ENCODE measurements at places on chromosomes 13 and 19.

GRCh38 chr19:2324220-2324948, 4.0 kb downstream of the LSM7 start:
- DNase-seq = no peak

DNA sequence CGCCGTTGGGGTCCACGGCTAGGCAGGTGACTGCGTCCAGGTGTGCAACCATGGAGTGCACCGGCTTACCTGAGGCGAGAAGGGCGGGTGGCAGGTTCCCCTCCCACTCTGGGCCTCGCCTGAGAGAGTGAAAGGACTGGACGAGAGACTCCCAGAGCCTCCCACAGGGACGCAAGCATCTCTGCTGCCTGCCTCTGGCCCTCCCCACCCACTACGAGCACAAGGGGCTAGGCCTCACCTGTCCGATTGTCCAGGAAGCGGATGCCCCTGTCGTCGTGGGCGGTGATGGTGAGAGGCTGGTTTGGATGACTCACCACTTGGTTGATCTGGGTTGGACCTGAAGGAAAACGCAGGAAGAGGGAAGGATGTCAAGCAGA, 5.1 kb upstream of the PRKD2 start:
- no peak for DNase-seq

GRCh38 chr13:23510544-23510916, 59.7 kb upstream of the TNFRSF19 start:
- no peak for DNase-seq

GRCh38 chr13:57634839-57635165, 3.3 kb downstream of the PCDH17 start:
- DNase-seq = no peak

GRCh38 chr19:18895038-18895823, 727 bp downstream of the CERS1 start:
- no peak for DNase-seq

DNA sequence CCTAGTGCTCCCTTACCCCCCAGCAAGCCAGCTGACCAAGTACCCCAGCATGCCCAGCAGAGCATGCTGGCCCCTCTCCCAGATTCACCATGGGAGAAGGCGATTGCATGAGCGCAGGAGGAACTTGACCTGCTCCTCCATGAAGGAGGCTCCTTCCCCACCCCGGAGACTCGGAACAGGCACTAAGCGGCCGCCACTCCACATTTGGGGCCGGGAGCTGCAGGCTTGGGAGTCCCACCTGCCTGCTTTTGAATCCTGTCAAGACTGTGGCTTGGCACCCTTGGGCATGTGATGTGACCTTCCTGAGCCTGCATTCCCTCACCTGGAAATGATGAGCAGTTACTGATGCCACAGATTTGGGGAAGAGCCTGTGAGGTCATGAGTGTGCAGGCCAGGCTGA, 12.7 kb upstream of the TIMM50 start:
- no peak for DNase-seq

DNA sequence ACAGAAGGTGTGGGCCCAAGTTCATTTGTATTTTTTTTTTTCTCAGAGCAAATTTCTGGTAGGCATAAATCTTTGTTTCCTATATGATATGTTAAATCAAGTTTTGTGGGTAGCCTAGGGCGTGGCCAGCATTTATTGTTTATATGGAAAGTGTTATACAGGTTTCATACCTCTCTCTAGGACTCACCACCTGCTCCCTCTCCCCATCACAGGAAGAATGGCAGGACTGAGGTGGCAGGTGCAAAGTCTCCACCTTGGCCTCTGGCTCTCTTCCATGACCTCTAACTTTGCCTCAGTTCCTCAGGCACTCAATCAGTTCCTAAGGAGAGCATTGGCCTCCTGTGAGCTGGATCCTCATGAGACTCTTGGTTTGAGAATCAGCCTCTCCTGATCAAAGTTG, 172.3 kb upstream of the TSC22D1 start:
- DNase-seq = no peak

- no peak for DNase-seq
Measured at GRCh38 chr13:93562676-93563075, 336.1 kb downstream of the GPC6 start.

DNA sequence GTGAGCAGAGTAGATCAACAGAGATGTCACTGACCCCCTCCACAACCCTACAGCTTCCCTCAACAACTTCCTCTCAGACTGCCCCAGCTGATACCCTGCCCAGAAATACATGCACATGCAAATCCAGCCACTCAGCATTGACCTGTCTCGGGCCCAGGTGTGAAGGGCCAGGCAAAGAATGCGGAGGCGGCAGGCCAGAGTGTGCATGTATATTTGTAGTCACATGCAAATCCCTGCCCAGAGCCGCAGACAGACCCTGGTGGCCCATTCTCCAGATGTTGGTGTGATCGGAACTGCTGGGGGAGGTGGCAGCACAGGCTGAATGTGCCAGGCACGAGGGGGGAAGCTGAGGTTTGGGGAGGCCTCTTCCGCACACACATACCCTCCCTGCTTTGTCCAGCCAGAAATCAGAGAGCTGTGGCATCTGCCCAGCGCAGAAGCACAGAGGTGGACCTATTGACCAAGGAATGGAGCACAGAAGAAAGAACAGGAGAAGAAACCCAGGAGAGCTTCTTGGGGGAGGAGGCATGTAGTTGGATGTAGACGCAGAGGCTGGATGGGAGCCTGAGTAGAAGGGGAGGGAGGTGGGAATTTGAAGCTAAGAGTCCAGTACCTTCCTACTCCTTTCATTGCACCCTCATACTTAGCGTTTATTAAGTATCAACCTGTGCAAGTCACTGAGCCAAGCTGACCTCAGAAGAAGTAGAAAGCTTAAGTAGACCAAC, 14.4 kb downstream of the MEF2B start:
- no peak for DNase-seq

DNA sequence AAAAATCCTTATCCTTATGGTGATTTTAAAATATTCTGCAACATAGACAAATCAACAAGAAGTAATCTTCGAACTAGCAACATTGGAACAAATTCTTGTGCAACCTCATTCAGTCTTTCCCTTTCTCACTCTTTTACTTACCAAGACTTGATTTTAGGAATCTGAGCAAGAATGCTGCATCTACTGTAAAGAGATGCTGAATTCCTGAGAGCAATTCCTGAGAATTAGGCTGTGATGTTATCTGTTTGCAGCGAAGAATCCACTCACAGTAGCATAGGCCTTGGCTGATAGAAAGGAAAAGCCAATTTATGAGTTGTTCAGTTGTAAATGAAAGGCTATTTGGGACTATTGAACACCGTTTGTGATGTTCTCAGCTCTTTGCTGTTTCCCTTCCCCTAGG, 144.3 kb downstream of the CRYL1 start:
- DNase-seq = no peak

DNA sequence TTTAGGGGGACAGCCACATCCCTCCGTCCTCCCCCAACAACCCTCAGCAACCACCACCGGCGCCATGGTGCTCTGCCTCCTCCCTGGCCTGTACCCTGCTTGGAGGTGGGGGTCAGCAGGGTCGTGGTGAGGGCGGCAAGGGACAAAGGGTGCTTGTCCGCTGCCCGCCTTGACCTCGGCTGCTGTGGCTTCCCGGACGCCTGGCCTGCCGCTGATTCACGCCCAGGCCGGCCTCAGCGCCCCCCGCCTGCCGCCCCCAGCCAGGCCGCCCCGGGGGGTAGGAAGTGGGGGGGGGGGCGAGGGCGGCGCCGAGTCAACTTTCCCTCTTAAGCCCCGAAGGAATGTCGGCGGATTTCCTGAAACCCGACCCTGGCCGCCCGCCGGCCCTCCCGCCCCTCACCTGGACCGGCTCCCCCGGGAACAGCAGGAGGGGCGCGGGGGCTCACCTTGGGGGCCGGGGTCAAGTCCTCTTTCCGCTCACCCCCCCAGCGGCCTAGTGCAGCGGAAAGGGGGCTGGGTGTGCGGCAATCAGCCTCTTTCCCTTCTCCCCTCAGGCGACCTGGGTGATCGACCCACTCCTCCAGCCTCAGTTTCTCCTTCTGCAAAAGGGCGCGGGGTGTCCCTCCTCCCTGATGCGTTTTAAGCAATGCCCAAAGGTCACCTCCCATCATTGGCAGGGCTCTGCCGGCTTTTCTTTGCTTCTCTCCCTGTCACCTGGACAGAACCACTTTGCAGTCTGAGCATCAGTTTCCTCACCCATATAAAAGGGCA, 1.9 kb upstream of the TMEM59L start:
- no peak for DNase-seq

GRCh38 chr19:50030225-50030624, 4.4 kb downstream of the ZNF473 start:
- no peak for DNase-seq

DNA sequence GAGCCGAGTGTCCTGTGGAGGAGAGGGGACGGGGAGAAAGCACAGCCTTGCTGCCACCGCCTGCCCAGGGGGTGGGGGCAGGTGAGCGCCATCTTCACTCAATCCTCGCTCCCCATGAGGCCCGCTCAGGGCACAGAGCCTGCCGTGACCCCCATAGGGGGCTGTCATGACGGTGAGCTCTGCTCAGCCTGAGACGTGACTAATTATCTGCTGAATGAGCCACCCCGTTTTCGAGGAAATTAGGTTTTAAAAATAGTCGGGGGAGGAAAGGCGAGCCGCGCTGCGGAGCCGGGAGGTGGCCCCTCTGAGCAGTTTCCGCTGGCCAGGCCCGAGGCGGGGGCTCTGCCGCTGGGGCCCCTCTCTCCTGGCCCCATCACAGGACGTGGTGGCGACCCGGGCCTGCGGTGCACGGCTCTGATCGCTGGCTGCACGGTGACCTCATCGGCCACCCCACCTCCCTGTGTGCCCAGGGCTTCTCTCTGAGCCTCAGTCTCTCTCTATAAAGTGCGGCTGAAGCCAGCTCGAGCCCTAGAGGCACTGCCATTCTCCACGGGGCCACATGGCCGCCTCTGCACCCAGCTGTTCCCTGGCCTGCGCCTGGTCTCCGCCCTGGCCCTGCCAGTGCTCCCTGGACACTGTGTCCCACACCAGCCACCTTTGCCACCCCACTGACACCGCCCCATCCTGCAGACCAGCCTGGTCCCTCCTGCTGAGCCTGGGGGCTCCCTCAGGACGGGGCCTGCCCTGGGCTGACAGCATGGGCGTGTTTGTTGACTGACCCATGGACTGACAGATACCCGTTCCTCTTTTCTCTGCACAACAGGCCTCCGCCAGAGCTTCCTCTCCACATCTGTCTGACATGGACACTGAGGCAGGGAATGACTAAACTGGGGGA, 28.3 kb downstream of the PIP5K1C start:
- peak; percentile 16 for DNase-seq

DNA sequence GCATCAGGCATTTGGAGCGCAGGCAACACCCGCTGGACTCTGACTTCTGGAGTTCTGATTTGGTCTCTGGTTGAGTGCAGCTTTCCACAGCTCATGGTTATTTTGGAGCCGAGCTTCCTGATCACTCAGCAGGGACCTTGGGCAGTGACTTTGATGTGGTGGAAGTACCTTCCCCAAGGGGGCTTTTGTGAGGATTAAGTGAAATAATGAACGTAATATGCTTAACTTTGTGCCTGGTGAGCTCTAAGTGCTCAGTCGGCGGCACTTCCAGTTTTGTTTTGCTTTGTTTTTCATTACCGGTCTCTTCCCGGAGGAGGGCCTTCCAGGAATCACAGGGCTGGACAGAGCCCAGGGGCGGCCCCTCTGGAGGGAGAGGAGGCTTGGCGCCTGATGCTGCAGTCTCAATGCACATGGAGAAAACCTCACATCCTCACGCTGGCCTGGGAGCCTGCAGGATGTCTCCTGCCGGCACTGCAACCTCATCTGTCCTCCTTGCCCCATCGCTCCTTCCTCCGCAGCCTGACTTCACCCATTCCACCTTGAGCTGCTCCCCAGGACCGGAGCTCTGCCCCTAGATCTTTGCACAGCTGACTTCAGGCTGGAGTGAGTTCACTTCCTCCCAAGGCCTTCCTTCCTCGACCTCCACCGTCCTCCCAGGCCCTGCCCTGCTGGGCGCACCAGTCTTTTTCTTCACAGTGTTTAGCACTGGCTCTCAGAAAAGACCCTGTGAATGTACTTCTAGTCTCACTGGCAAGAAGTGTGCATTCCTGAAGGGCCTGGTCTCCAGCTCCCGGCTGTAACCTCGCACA, 1.5 kb downstream of the PLEKHF1 start:
- DNase-seq = peak; percentile 56

DNA sequence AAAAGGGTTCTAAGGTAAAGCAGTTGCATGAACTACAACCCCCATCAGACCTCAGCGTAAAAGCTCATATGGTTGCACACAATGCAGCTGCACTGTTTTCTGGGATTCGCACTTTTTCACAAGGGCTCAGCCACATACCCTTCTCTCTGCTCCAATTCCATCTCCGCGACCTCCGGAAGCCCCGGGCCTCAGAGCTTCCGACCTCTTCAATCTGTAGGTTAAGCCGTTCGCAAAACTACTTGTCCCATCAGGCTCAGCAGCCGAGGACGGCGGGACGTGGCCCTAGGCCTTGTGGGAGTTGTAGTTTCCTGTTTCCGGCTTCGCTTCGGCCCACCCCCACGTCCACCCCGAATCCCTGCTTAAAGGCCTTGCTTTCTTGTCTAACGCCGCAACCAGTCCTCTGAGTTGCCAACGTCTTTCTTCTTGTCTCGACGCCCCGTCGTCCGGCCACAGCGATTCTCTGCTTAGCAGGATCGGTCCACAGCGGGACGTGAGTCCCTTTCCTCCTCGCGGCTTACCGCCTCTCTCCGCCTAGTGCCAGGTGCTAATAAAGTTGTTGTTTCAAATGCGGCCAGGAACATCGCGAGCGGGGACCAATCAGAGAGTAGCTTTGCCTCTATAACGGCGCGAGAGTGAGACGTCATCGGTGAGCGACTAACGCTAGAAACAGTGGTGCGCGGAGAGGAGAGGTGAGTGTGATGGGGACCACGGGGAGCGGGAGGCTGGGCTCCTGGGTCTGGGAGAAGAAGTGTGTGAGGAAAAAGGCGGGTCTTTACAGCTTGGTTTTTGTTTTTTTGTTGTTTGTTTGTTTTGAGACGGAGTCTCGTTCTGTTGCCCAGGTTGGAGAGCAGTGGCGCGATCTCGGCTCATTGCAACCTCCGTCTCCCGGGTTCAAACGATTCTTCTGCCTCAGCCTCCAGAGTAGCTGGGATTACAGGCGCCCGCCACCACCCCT, at the start of the genes PRPF31 and TFPT:
Gene PRPF31 (plus strand): TSS at position 646 of the 955 bp plus-strand sequence. CDS start 2,525 bp downstream, outside the sequence.
Gene TFPT (minus strand): TSS at position 549 of the 955 bp plus-strand sequence. CDS start 388 bp downstream, at position 161.
- peak; percentile 98 for DNase-seq

DNA sequence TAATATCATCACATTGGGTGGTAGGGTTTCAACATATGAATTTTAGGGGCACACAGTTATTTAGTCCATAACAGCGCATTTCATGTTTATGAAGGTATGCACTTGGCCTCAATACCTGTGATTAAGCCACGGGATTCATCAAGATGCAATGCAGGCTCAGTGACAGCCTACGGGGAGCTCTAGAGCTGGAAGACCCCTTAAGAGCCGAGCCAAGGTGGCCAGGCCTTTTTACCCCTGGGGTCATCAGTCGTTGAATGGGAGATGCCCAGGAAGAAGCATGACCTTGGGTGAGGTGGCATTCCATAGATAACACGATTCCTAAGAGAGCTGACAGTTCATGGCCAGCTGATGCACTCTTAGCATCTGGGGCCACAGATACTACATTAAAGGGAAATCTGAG, 380.0 kb downstream of the ZNF536 start:
- DNase-seq = no peak

- no peak for DNase-seq
Measured at GRCh38 chr13:50800091-50800739, 43.3 kb downstream of the DLEU7 start.

GRCh38 chr13:94674609-94675348, 37.6 kb downstream of the SOX21 start:
- peak; percentile 31 for DNase-seq
